Lower leg skin (tissue), 4 donors: ENCODE measurements at places on chromosomes 7 and 10.

DNA sequence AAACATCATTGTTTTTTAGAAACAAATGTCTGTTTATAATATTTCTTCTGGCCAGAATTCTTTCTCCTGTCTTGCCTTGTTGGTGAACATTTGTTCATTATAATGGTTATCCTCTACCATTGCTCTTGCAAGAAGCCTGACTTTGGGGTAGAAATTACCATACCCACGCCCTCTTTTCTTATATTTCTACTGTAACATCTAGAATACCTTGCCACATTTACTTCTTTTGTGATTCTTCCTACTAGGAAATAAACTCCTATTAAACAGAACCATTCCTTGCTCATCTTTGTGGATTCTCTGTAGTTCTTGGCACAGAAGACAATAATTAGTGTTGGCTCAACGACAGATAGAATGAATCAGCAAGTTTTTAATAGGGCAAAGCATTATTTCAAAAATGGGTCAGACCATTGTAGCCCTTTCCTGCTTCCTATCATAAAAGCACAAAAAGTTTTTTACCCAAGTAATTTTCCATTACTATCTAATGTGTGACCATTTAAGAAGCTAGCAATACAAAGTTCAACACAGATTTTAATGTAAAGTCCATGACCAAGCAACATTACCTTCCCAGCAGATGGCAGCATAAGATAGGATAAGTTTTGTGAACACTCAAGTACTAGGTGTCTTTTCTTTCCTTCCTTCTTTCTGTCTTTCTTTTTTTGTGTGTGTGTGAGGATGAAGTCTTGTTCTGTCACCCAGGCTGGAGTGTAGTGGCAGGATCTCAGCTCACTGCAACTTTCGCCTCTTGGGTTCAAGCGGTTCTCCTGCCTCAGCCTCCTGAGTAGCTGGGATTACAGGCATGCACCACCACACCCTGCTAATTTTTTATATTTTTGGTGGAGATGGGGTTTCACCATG is 270.4 kb downstream of the HGF start:
- no peak for DNase-seq

- DNase-seq, result no peak
Measured at GRCh38 chr10:100730725-100731406, 14.5 kb upstream of the PAX2 start.

GRCh38 chr7:95391761-95392160 is 4.4 kb downstream of the PON3 start:
- DNase-seq, result no peak

- DNase-seq, result no peak
Measured at GRCh38 chr7:141071260-141071854, 2.5 kb upstream of the TMEM178B start.

DNA sequence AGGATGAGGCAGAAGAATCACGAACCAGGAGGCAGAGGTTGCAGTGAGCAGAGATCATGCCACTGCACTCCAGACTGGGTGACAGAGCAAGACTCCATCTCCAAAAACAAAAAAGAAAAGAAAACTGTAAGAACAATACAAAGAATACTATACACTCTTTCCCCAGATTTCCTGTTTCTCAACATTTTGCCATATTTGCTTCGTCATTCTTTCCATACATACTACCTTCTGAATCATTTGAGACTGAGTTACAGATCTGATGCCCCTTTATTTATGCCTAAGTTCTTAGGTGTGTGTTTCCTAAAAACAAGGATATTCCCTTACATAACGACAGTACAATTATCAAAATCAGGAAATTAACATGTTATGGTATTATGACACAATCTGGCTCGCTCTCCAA is 168.4 kb upstream of the CELF2 start:
- no peak for DNase-seq

DNA sequence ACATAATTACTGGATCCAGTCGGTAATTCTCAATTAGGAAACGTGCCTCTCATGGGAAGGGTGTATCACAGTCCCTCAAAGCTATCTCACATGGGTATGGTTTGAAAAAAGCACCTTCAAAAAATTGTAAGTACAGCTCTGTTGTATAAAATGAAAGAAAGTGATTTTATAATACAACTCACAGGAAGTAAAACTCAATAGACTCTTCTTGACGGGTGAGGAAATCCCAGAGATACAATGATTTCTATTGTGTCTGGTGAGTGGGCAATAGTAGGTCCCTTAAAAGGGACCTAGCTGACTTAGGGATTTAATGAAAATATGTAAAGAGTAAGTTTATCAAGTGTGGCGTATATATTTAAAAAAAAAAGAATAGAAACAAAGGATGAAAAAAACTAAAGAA is 27.0 kb downstream of the TASOR2 start:
- DNase-seq, result no peak

DNA sequence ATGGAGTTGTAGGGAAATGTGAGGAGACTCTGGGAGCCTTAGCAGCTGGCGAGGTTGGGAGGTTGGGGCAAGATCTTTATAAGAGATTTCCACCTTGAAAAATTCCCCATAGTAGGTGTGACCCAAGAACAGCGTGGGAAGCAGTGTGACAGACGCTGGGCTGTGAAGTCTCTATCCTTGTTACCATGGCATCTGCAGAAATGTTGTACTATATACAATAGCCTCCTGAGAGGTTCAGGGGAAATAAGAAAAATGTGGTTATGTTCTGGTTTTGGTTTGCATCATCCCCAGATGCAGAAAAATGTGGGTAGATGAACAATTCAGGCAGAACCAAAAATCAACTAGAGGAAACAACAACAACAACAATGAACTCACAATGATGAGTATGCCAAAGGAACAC is 498.6 kb downstream of the SH2D4B start:
- DNase-seq, result no peak

DNA sequence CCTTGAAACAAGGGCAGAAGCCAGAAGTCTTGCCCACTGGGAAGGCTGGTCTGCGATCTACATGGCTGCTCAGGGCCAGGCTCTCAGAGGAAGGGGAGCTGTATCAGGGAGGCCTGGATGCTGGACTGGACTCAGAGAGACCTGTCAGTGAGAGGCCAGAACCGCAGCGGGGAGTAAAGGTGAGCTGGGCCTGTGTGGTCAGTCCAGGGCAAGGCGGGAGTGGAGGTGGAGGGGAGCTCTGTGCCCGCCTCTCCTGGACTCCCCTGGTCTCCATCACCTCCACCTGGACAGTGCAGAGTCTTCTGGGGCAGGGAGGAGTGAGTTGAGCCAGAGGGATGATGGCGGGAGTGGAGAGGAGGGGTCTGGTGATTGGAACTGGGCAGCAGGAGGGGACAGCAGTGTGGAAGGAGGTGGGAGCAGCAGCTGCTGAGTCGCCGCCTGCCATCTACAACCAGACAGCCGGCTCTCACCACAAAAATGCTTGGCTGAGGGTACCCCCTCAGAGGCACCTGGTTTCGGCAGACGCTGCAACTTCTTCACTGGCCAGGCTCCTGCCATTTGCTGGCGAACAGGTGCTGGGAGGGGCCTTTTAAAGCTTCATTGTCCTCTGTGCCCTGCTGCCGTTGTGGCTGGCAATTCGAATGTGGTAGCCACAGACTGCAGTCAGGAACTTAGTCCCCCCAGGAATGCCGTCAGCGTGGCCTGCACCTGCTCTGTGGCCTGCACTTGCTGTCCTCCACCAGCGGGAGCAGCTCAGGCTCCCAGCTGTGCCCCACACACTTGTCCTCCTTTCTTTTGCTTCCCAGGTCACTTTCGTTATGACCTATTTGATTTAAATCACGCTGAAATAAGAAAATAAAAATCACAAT is 3.5 kb downstream of the RASSF4 start:
- peak; percentile 75 for DNase-seq

- DNase-seq, result no peak
Measured at GRCh38 chr7:102050864-102051460, 233.5 kb downstream of the CUX1 start.

- DNase-seq, result no peak
Measured at GRCh38 chr10:96614515-96614914, 27.7 kb upstream of the TM9SF3 start.

DNA sequence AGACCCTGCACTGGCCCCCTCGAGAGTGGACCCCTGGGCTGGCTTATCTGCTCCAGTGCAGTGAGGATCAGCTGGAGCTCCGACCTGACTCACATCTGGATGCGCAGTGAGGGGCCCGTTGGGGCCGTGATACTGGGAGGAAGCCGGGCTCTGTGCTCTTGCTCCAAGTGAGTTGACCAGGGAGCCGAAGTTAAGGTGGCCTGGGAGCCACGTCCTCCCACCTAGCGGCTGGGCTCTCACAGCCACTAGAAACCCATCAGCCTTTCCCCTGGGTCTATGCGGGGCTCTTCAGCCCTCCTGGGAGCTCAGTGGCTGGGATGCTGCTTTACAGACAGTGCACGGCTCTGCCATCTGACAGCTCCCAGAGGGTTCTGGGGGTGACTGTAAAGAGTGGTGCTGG is 9.1 kb downstream of the ALKBH4 start:
- DNase-seq, result no peak
